ENCODE measurements at places on chromosomes 6 and 20. TPM values are rescaled to one million over a fixed set of nuclear protein-coding genes. Genes with fewer than 3 reads are reported as not detected.

Gene GGTLC1
- not detected for total RNA-seq

Gene SYNCRIP
- total RNA-seq = 120 TPM

Gene TCP11
- not detected for total RNA-seq

Gene HRH3
- total RNA-seq = not detected

Gene RPL7L1
- 82.5 TPM for total RNA-seq

Gene RHAG
- total RNA-seq = not detected

Gene LAMA2
- total RNA-seq = 0.30 TPM

Gene NRN1
- 0.59 TPM for total RNA-seq

Gene GRIK2
- 0.35 TPM for total RNA-seq

Gene GSTA1
- total RNA-seq = not detected

Gene OXT
- total RNA-seq = not detected

Gene TAAR9
- total RNA-seq = not detected

Gene SNRPB2
- 120 TPM for total RNA-seq

Gene PSMA7
- total RNA-seq = 481 TPM
